ENCODE measurements at places on chromosomes 4 and X. TPM values are rescaled to one million over a fixed set of nuclear protein-coding genes. Genes with fewer than 3 reads are reported as not detected.
A peak's percentile ranks its signal among the peaks of the same experiment; 100 is the strongest.

GRCh38 chr4:113358784-113359183 lies 309.3 kb downstream of the ANK2 start:
- no peak for DNase-seq

GRCh38 chr4:164039482-164039881 lies 545.0 kb downstream of the TMA16 start:
- no peak for DNase-seq

GRCh38 chr4:57550198-57550597 lies 440.0 kb upstream of the IGFBP7 start:
- DNase-seq: no peak

GRCh38 chrX:70481471-70482270 lies 37.0 kb downstream of the DLG3 start:
- no peak for DNase-seq

GRCh38 chr4:158906073-158906472 lies 137.2 kb downstream of the FNIP2 start:
- no peak for DNase-seq

DNA sequence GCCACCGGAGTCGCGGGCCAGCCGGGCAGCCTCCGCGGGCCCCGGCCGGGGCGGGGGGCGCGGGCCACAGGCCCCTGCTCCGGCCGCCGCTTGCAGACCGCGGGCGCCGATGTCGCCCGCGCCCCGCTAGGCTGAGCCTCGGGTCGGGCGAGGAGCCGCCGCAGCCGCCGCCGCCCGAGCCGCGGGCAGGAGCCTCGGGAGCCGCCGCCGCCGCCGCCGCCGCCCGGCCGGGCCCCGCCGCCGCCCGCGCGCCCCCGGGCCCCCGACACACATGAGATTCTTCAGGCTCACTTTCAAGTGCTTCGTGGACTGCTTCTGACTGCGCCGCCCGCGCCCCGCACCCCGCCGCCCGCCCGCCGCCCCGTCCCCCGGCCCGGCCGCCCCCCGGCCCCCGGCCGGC lies 345 bp downstream of the SLC6A8 start:
- peak; percentile 23 for DNase-seq

- no peak for DNase-seq
Measured at GRCh38 chr4:171588051-171588545, 225.1 kb upstream of the GALNTL6 start.

The PSAPL1 gene
- not detected for total RNA-seq

The ADGRG4 gene
- 0.25 TPM for total RNA-seq

The LGI2 gene
- total RNA-seq: not detected

The CLOCK gene
- total RNA-seq: 28.0 TPM

The CT47A7 gene
- total RNA-seq: not detected

The LEF1 gene
- not detected for total RNA-seq

The HEPH gene
- 42.4 TPM for total RNA-seq

The RHOH gene
- total RNA-seq: not detected

The PITX2 gene
- total RNA-seq: 5.8 TPM

Data from GM23248 (cell line).